ENCODE measurements at places on chromosomes 5 and 9.

GRCh38 chr9:121454972-121455371, 44.7 kb downstream of the GGTA1 start:
- no peak for DNase-seq

DNA sequence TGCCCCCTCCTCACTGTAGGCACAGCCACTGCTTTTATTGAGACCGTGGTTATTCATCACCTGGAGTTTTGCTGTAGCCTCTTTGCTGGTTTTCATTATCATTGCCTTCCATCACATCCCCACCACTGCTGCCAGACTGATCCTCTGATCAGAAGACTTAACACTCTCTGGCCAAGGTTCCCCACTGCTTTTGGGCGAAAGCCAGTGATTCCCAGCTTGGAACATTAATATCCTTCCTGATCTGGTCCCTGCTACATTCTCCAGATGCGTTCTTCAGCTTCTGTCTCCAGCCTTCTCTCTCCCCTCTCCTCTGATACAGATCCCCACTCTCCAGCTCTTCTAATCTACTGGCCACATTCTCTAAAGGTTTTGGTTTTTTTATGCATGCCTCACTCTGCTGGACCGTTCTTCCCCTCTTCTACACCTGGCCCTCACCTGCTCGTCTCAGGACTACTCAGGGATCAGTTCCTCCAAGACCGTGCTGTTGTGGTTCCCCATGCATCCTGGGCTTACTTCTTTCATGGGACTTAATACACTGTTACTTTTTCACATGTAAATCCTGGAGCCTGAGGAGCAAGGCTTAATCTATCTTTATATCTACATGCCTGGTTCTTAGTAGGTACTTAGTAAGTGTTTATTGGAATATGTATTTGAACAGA, 115.0 kb downstream of the PRKACG start:
- DNase-seq = no peak

DNA sequence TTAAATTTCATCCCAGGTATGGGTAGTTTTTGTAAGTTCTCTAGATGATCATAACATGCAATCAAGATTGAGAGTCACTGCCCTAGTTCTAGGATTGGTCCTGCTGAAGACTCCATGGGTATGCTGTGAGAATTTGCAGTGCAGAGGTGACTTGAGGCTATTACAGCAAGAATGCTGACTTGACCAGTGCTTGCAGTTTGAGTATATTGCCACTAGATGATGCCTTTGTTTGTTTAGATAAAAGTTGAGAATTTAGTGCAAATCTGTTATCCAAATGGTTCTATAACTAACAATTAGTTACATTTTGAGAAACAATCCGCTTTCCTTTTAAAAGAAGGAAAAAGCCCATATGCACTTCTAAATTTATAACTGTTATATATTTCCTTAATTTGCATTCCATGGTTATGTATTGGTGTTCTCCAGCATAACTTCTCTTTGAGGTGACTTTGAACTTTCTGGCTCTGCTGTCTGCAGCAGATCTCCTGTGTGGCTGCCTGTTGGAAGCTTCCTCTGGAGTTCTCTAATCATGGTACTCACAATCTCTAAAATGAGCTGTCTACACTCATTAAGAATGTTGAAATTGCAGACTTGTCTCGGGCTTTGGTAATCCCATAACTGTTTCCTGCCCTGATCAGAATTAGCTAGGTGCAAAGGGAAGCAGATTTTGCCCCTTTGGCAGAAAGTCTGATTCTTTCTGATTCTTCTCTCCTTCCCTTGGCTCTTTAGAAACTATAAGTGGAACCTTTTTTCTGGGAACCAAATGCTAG, 24.9 kb downstream of the MELK start:
- no peak for DNase-seq

GRCh38 chr5:96064877-96065276, 103.2 kb upstream of the ELL2 start:
- no peak for DNase-seq

DNA sequence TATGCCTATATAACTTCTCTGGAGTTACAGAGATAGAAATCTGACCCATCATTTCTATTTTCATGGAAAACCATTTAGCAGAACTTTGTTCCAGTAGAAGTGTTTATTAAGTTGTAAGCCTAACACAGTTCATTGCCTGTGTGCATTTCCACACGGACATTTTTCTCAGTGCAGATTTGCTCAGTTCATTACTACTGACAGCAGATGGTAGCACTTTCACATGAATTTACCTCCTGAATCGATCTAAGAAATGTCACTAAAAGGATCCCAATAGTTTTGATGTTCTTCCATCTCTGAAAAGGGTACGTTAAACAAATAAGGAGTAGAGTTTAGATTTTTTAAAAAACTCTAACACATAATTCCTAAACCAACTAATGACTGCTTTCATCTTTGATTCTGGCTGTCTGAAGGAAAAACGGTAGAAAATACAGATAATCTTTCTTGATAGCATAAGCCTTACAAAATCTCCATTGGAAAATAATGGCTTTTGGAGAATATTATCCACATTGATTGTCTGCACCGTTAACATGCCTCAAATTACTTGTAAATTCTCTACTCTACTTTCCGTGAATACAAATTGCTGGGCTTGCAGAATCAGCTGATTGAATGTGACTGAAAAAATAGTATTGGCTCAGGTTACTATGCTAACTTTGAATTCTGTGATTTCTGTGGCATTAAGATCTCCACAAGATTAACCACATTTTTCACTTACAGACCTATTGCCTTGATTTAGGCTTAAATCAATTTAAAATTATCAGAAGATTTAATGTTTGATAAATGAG, 33.1 kb downstream of the RPS23 start:
- no peak for DNase-seq

DNA sequence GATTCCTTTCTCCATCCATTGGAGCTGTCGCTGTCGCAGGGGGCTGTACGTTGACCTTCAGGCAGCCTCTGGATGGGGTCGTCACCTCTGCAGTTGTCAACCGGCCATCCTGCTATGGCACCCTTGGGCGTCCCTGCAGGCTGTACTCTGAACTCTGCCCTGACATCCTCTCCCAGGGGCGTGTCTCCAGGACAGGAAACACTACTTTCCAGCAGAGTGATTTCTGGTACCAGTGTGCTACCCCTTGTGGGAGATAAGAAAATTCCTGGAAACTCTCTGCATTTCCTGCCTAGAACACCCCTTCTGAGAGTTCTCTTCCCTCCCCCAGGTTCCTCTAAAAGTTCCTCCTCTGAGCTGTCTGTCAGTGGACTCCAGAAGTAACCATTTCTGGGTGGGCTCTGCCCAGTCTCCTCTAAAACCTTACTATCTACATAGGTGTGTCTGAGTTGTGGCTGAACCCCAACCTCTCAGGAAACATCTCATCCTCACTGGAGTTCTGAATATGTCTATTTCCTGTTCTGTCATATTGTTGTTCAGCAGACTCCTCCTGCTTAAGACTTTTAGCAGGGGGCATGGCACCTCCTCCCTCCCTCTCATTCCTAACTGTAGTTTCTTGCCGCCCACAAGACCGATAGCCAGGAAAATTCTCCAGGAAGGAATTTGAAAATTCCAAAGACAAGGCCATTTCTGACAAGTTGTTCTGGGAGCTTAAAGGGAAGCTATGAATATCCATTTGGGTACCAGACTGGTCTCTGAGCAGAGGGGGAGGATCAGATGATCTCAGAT, 145.3 kb upstream of the RASEF start:
- DNase-seq = no peak

DNA sequence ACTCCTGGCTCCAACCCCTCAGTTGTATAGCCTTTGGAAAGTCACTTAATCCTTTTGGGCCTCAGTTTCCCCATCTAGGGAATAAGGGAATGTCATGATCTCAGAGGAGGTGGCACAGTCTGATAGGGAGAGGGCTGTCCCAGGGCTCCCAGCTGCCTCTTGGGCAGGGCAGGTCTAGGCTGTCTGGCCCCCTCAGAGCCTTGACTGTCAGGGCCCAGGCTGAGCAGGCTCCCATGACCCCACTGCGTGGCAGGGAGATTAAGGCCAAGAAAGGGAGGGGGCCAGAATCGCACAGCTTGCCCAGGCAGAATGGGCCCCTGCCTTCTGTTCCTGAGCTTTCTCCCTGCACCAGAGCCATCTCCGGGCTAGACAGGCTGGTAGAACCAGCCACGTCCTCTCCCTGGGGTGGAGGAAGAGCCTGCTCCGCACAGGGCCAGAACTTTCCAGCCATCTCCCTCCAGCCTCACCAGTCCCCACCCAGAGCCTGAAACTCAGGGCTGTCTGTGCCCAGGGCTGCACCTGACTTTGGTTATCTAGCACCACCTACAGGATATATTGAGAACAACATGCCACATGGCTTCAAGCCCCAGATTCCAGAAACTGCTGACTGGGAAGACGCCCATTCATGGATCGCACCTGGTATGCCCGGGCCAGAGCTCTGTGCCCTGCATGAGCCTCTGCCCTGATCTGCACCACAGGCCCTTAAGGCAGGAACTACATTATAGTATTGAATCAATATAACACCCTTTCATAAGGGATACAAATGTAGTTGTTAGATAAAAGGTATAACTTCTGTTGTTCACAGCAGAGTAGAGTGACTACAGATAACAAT, 32.1 kb downstream of the NAIF1 start:
- peak; percentile 77 for DNase-seq

- DNase-seq = no peak
These were observed 83.7 kb downstream of the HINT1 start for GRCh38 chr5:131081374-131081773.

DNA sequence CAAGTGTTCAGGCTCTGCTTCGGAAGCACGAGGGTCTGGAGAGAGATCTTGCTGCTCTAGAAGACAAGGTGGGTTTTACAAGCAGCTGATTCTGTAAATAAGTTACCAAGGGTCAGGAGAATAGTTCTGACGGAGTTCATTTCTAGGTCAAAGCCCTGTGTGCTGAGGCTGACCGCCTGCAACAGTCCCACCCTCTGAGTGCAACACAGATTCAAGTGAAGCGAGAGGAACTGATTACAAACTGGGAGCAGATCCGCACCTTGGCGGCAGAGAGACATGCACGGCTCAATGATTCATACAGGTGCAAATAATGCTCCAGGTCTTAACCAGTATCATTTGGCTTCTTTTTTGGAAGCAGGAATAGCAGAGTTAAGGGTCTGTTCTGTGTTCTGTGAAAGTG, 24.8 kb downstream of the SPTAN1 start:
- DNase-seq = no peak

- no peak for DNase-seq
These were observed 73.4 kb downstream of the MARCHF3 start for GRCh38 chr5:126956991-126957390.

GRCh38 chr5:36494841-36495601, 111.4 kb upstream of the SLC1A3 start:
- no peak for DNase-seq

GRCh38 chr9:137907776-137908175, 30.2 kb downstream of the CACNA1B start:
- no peak for DNase-seq

DNA sequence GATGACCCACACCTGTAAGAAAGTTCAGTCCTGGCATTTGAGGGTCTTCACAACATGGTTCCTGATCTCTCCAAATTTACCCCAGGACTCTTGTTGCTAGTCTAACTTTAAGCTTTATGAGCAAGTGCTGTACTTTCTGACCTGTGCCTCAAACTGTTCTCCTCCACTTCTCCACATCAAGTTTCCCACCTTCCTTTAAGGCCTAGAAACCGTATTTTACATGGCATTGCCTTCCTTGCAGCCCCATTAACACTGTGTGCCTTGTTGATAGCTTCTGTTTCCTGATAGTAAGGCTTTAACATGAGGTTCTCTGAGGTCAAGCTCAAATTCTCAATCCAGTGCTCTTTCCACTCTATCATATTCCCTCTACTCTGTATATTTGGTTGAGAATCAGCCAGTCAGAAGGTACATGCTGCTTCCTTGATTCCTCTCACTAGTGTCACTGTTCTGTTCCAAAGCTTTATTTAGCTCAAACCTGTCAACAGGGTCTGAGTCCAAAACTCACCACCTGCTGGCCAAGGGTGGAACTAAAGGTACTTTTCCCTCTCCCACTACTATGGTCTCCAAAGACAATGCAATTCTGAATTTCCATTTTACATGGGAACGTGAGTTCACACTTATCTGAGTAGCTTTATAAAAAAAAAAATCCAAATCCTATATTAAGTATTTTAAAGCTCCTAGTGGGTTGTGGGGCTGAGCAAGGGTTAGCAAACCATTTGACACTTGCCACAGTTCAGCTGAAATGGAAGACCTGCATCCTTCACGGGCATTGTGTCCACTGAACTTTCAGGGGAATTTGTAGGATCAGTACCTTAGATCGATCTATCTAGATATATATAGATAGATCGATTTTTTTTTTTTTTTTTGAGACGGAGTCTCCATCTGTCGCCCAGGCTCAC, 21.1 kb downstream of the VCP start:
- peak; percentile 34 for DNase-seq

GRCh38 chr5:132380047-132380446, 10.5 kb downstream of the SLC22A5 start:
- no peak for DNase-seq

GRCh38 chr5:160367885-160368284, 2.5 kb downstream of the C1QTNF2 start:
- no peak for DNase-seq

GRCh38 chr5:27734838-27735237, 696.5 kb upstream of the CDH9 start:
- no peak for DNase-seq

DNA sequence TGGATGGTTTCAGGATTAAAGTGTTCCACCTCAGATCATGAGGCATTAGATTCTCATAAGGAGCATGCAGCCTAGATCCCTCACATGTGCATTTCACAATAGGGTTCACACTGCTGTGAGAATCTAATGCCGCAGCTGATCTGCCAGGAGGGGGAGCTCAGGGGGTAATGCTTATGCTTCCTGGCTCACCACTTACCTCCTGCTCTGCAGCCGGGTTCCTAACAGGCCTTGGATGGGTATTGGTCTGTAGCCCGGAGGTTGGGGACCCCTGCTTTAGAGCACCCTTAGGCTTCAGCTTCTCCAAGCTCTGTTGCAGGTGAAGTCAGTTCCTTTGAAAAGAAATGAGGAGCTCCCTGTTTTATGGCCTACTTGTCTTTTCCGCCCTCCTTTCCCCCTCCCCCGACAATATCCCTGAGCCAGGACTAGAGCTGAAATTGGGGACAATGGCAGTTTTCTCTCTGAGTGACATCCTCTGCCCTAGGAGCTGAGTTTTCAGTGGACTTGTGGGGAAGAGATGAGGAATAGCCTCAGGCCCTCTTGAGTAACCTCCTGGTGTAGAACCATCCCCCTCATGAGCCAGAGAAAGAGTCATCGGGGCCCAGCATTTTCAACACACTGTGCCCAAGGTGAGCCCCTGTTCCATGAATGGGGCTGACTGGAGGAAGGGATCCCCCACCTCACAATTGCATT, 16.2 kb upstream of the MAT2B start:
- DNase-seq = no peak

- DNase-seq = peak; percentile 1
These were observed 60.6 kb downstream of the PGM5 start for GRCh38 chr9:68416936-68417564.

GRCh38 chr5:155027993-155028629, 14.6 kb downstream of the KIF4B start:
- peak; percentile 1 for DNase-seq

DNA sequence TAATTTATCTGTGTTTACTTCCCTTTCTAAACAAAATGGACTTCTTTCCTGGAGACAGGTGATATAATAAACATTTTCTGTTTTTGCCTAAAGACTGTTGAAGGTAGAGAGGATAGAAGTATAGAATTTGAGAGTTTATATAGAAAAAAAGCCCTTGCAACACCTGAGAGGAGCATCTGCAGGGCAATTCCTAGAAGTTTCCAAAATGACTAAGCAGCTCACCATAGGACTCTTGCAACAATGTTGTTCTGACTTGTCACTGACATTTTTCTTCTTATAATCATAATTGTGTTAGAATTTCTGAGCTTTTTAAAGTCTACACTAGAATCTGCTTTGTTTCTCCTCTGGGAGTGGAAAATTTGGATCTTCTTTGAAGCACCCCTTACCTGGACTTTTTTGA, 216.8 kb downstream of the TUSC1 start:
- DNase-seq = no peak

- no peak for DNase-seq
These were observed 93.2 kb upstream of the ADAMTS16 start for GRCh38 chr5:5046680-5047502.

All from NCI-H146 (cell line).